Stimulated activated CD4-positive, alpha-beta T cell treated with anti-CD3 and anti-CD28 coated beads, Interleukin-1b, Interleukin-23, amount 100 ng/mL, for 1 hour (primary cell): ENCODE measurements at places on chromosomes 6 and 20.

- no peak for DNase-seq
Measured at GRCh38 chr6:131946992-131947955, 3.9 kb downstream of the CCN2 start.

DNA sequence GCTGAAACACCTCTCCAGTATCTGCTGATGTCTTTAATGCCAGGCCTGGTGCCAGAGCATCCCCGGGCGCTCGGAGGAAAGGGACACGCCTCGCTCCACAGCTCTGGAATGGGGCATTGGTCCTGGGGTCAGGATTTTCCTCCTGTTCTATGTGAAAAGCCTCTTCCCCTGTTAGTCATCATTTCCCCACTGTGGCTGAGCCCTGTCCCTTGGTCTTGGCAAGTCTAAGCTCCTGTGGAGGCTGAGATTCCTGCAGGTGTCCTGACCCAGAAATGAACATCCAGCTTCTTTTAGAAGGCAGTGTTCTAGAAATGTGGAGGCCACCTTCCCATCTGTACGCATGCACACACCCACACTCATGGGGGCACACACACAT, 19.4 kb downstream of the SYNDIG1 start:
- DNase-seq, result no peak

DNA sequence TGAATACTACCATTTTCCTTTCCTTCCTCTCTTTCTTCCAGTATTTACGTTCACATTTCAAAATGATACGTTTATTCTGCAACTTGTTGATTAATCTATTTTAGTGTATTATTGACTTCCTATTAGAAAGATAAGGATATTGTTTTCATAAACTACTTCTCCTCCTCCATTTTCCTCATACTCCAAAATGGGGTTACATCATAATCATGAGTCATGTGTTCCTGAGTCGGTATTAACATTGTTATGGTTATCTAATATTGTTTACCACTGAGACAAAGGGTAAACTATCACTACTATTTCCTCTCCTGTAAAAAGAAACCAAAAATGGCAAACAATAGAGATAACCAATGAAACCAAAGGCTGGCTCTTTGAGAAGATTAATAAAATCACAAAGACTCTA, 126.5 kb upstream of the CDYL start:
- DNase-seq, result no peak

GRCh38 chr20:11060423-11061185, 386.8 kb upstream of the JAG1 start:
- DNase-seq, result no peak

DNA sequence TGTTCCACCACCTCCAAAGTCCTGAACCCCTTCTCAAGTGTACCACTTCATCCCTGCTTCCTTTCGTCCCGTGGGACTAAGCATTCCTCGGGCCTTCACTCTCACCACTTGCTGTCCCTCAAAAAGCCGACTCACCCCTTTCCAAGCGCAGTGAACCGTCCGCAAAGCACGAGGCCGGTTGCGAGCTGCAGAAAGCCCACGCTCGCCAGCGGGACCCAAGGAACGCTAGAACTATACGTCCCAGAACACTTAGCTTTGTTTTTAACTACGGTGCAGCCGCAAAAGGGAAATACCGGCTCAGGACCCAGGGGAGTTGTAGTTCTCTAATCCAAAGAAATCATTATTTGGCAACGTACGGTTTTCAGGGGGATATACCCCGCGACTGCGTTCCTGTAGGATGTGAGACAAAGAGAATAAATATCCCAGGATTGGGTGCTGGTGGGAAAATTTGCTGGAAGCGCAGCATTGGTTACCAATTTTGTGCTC, 416 bp upstream of the POLR1H start:
- no peak for DNase-seq

DNA sequence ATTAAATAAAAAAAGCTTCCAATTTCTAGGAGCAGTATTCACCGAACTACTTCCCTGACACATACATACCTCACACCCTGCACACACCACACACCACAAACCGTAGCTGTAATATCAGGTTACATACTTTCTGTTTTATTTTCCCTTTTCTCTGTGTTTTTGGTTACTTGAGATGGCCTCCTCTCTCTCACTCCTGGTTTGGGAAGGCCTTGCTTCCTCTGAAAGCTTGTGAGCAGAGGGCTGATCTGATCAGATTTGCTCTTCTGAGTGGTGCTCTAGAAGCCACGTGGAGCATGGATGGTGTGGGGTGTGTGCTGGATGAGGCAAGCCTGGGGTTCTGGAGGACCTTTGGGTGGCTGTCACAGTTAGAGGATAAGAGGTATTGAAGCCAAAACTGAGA, 20.9 kb downstream of the UTRN start:
- no peak for DNase-seq

DNA sequence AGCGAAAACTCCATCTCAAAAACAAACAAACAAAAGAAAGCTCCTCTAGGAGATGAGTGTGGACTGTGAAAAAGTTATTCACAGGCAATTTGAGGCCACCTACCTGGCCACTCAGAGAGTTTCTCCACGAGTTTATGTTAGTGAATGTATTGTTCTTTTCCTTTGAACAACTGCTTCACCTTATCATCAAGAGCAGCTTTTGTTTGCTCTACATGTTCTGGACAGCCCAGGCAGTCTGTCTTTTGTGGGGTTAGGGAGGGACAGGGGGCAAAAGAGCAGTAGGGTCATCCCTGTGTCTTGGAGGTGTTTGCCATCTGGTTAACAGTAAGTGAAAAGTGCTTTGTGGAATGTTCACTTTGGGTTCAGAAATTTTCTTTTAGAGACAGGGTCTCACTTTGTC, 8.0 kb downstream of the CASS4 start:
- no peak for DNase-seq

GRCh38 chr20:12211361-12211760, 293.7 kb downstream of the BTBD3 start:
- no peak for DNase-seq

DNA sequence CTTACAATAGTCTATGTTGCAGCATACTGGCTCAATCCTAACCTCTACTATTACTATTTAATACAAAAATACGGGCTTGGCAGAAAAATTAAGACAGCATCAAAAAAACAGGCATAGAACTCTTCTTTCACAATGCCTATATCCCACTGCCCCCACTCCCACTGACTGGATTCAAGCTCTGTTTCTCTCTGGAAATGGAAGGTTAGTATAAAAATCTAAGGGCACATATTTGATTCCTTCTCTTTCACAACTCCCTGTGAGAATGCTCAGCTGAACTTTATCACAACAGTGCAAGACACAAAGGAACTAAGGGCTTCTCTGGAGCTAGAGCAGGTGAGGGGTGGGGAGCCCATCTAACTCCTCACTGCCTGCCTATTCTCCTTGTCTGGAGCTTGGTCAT, 258.4 kb upstream of the FAM83B start:
- no peak for DNase-seq

DNA sequence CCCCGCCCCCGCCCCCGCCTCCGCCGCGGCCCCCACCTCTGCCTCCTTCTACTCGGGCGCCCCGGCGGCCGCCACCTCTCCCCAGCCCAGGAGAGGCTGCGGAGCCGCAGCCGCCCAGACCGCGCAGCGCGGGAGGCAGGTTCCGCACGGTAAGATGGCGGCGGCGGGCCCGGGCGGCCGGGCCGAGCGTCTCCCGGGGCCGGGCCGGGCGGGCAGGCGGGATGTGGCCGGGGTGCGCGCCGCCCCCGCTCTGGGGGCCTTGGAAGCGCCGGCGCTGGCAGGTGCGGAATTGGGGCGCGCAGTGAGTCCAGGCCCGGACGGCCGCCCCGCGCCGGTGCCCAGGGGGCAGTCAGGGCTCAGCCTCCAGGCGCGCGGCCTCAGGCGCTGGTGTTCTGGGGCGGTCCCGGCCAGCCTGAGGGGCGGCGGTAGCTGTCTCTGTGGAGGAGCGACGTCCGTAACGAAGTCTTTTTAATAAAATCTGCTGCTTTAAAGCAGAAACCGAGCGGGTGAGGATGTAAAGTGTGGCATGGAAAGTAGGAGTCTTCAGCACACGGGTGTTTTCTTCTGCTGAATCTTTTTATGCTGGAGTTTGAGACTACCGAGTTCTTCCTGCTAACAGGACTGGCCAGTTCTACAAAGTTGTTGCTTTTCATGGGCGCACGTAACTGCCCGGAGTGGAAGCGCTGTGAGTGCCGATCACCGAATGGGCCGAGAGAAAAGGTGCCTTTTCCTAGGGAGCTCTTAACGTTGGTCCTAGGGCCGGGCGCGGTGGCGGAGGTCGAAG, at the start of gene GID8:
GID8 (plus strand) TSS at position 43 of the 784 bp plus-strand sequence. CDS start 3,356 bp downstream, outside the sequence.
- DNase-seq, result no peak

- peak; percentile 79 for DNase-seq
Measured at GRCh38 chr20:1392693-1393506, at the start of gene FKBP1A. TSS of gene FKBP1A (minus strand) at chr20:1393054. CDS start at chr20:1392998, 56 bp downstream.
